ENCODE measurements at places on chromosomes 5 and 9. TPM values are rescaled to one million over a fixed set of nuclear protein-coding genes. Genes with fewer than 3 reads are reported as not detected.

The PTPRD gene
- total RNA-seq, result 0.71 TPM

DNA sequence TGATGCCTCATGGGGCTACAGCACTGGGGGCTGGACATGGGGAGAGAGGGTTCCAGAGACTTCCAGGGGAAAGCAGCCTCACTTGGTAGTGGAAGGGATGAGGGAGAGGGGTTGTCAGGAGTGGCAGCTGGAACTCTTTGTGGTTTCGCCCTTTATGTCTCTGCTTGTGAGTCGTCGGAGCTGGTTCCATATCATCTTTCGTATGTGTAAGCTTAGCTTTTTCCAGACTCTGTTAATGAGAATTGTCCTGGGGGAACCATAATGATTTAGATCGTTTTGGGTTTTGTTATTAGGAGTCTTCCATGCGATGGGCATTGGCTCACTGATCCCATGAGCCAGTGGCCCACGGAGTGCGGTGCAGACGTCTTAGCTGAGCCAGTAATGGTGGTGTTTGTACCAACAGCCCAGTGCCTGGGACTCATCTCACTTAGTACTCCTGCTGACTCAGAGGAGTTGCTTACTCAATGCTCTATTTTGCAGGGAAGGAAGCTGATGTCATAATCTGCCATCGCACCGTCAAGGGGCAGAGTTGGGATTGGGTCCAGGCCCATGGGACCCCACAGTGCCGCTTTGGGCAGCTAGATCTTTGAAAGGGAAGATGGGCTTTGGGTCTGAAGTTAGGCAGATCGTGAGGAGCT, 48.5 kb downstream of the NEK6 start:
- DNase-seq, result peak; percentile 89

GRCh38 chr5:56964173-56964572, 12.2 kb upstream of the MIER3 start:
- no peak for DNase-seq

GRCh38 chr9:87517732-87518131, 20.1 kb downstream of the DAPK1 start:
- DNase-seq, result no peak

- DNase-seq, result no peak
Observed at GRCh38 chr5:143072734-143073133, 302.6 kb downstream of the ARHGAP26 start.

DNA sequence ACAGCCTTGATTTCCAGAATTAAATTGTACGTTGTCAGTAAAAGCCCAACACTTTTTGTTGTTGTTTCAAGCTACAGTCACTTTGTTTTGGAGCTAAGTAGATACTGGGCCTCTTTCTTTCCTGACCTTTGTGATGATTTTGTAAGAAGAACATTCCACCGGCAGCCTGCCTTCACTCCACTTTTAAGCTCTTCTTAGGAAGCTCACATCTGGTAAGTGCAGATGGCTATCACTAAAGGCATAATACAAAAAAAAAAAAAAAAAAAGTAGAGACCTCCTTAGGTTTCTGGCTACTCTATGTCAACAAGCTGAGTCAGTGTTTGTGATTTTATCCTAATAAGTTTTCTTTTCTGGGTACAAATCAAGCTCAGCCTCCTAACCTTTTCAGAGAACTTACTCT, 1922.1 kb upstream of the WWC1 start:
- no peak for DNase-seq

- DNase-seq, result peak; percentile 69
Observed at GRCh38 chr9:34651321-34651720, 664 bp upstream of the IL11RA start.

The SEMA4D gene
- total RNA-seq, result 5.1 TPM

The FOXD4L5 gene
- not detected for total RNA-seq

GRCh38 chr9:114363424-114363823, 24.4 kb downstream of the AKNA start:
- no peak for DNase-seq

The PRKACG gene
- not detected for total RNA-seq

GRCh38 chr9:12439267-12439666, 253.9 kb upstream of the TYRP1 start:
- no peak for DNase-seq

The DRD1 gene
- not detected for total RNA-seq

DNA sequence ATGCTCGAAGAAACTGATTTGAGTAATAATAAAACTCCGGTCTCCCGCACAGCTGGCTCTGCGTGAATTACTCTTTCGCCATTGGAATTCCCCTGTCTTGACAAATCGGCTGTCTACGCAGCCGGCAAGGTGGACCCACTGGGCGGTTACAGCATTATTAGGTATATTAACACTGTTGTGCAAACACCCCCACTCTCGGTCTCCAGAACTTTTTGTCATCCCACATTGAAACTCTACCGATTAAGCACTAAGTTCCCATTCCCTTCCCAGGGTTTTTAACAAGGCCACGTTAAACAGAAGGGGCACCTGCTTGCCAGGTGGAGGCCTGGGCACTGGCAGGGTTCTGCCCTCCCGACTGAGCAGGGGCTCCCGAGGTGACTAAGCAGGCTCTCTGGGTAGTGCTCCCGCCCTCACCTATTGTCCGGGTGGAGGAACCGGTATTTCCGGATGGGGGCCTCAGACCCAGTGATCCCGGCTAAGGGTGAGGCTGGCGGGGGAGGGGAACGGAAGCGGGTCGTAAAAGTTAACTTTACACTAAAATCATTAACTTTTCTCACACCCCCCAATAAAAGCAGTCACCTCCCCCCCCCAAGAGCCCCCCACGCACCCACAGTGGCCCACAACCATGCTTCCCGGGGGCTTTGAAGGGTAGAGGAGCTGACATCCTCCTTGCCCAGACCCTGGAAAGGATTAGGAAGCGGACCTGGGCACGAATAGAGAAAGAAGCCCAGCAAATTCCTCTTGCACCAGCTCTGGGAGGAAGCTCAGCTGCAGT, 53.5 kb upstream of the TJP2 start:
- DNase-seq, result no peak

DNA sequence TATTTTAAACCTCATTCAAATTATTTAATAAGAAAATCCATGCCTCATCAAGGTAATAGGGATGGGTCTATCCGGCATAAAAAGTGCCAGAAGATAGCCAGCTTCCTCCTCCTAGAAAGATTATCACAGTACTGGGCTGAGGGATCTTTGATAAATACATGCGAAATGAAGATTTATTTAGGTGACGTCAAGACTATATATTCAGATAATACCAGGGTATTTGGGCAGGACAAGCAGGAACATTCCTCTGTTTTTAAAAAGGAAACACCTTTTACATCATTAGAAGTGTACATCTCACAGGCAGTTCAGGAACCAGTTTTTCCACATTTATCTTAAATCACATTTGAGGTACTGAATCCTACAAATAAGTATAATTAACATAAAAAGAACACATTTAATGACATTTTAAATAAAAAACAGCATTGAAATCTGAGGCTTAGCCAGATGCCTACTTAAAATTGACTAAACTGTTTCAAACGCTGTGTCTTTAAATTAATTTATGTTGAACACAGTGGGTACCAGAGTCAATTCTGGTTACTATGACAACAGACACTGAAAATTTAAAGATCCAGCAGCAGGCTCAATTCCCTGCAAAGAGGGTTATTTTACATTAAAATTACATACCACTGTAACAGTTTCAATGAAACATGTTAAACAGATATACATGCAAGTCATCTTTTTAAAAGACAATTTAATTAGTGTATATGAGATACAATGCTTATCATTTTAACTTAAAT, 124.7 kb upstream of the SLCO6A1 start:
- no peak for DNase-seq

The ELOVL7 gene
- total RNA-seq, result 8.2 TPM

- no peak for DNase-seq
Observed at GRCh38 chr5:130237721-130238120, 333.5 kb downstream of the CHSY3 start.

Measured in A172 (cell line).